NCI-H187 treated with DMSO at 0.1 percent for 48 hours (cell line): ENCODE measurements at places on chromosomes 11 and 22.
A peak's percentile ranks its signal among the peaks of the same experiment; 100 is the strongest.

GRCh38 chr22:32832174-32832573, 30.7 kb downstream of the TIMP3 start:
- no peak for DNase-seq

- DNase-seq: no peak
Measured at GRCh38 chr11:112412383-112412782, 151.7 kb upstream of the PLET1 start.

DNA sequence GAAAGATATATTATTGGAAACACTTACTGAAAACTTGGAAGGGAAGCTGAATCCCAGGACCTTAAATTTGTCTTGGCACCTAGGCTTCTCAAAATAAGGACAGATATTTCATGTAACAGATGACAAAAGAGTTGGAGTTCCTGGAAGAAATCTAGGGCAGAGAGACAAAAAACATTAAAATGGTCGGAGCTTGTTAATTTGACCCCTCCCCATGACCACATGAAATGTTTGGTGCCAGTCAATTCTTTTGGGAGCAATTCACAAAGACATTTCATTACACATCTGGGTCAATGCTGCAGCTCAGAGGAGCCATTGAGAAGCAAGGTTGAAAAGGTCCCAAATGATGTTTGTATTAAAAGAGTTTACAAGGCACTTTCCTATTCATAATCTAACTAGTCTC, 162.0 kb upstream of the GUCY1A2 start:
- no peak for DNase-seq

DNA sequence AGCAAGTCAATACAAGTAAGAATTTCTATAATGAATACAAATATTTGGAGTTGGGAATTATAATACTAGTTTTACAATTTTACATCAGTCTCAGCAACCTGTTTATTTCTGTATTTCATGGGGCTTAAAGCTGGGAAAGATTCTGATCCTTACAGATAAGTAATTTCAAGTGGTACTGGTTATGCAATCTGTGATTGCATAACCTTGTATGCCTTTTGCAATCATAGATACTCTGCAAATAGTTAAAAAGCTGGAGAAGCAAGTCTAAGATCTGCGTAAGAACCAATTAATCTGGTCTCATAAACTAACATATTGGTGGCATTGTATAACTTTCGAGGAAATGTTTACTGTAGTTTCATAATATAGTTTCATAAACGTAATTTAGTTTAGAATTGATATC, 198.3 kb upstream of the PGR start:
- no peak for DNase-seq

- DNase-seq: no peak
Measured at GRCh38 chr22:21718499-21718898, 17.1 kb downstream of the YPEL1 start.

GRCh38 chr11:106656646-106657045, 361.6 kb downstream of the GUCY1A2 start:
- DNase-seq: no peak

DNA sequence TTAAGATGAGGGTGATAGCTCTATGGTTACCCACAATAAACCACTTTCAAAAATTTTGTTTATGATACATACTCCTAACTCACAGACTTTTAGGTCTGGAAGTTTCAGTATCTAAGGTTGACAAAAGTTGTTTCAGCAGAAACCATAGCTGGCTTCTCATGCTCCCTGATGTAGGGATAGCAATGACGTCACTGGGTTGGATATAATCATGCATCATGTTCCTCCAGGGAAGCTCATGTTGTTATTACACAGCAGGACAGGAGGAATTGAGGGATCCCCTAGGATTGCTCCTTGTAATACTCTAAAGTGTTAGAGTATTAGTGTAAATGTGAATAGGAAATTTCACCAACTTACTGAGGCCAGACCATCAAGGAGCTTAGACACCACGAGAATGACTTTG, 23.6 kb downstream of the APOL3 start:
- DNase-seq: no peak

- no peak for DNase-seq
Measured at GRCh38 chr11:2363577-2364370, 13.3 kb upstream of the CD81 start.

DNA sequence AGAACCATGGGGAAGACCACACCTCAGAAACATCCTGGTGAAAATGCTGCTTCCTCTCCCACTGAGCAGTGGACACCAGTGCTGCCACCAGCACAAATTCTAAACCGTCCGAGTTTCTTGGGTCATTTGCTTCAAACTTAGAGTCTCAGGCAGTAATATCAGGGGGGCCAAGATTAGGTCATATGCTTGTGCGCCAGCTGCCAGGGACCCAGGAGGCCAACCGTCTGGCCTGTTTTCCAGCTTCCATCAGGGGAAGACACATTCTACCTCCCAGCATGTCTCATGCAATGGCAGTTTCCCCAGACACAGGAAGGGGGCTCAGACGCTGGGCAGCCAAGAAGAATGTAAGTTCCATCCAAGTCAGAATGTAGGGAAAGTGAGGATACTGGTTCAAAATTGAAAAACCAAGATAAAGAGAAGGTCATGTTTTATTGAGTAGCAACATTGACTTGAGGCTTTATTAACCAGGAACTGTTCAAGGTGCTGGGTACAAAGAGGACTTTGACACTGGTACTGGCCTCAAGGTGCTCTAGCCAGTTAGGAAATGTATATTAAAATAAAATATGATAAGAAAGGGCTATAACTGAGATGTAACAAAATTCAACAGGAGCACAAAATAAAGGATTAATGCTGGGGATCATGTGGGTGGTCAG, 59.7 kb upstream of the EED start:
- DNase-seq: no peak

DNA sequence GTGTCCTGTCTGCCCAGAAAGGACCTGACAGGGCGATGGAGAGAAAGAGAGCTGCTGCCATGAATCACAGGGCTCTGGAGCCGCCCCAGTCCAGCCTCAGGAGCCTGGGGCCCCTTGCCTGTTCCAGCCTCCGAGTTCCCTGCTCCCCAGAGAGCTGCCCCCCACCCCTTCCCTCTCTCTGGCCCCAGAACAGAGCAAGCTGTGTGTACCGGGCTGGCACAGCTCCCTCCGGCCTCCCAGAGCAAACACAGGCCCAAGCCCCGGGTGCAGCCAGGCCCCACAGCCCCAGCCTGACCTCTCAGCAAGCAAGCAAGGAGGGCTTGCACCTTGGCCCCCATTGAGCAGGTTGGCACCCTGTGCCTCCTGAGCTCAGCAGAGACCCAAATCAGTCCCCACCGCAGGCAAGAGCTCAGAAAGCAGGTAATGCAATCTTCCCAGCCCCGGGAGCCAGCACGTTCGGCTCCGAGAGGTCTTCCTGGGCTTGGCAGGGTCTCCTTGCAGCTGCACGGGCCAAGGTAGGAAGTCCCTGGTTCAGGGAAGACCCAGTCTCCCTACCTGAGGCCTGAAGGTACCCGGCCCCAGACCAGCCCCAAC, 1.4 kb downstream of the PACSIN3 start:
- DNase-seq: no peak

- DNase-seq: no peak
Measured at GRCh38 chr11:44831605-44832394, 105.0 kb downstream of the TSPAN18 start.

GRCh38 chr11:129322941-129323340, 52.7 kb upstream of the BARX2 start:
- no peak for DNase-seq

DNA sequence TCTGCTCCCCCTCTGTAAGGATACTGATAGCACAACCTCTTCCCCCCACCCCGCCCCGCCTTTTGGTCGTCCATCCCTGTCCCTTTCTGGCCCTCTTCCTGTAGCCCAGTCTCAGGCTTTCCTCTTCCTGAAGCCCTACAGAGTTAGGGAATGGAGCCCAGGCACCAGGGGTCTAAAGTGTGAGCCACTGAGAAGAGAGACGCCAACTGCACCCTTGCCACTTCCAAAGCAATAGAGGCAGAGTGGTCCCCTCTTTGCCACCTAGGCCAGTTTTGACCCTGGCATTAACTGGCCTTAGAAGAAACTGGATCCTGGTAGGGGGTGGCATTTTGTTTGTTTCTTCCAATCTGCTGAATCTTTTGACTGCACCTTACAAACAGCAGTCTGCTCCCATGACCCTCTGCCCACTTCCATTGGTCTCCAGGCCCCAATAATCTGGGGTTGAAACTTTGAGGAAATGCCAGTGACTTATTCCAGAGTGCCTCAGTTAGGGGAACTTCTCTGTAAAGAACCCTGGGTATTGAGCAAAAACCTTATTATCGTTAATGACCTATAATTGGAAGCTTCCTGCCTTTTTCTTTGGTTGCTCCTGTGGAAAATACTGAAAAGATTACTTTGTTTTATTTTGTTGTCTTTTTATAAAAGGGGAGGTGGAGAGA, 9.7 kb upstream of the GRK2 start:
- DNase-seq: no peak

DNA sequence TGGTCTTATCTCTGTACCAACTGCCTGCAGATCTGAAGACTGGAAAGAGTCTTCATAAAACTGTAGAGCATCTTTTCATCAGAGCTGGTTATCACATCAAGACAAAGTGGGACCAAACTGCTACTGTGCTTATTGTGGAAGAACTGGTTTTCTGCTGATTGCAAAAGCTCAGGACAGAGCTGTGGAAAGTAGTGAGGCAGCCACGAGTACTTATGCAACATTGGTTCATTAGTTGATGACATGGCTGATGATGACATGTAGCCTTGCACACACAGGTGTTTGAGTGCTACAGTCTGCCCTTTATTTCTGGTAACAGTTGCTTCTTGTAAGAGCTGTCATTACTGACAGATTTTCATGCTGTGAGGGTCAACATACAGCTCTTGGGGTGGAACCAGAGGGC, 185.4 kb upstream of the GUCY1A2 start:
- no peak for DNase-seq

DNA sequence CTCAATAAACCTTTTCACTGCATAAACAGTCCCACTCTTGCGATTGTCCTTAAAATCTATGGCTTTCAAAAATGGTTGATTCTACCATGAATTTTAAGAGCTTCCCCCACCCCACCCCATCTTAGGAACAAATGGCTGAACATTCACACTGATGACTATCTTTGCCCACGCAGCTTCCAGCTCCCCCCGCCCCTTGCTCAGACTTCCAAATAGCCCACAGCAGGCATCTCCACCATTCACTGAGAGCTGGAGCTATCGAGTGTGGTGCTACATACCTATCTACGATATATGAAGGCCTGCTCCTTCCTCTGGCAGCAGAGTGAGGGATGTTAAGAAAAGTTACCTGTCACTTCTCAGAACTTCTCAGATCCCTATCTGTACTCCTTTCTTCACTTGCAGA, 26.7 kb downstream of the EIF3F start:
- DNase-seq: no peak

DNA sequence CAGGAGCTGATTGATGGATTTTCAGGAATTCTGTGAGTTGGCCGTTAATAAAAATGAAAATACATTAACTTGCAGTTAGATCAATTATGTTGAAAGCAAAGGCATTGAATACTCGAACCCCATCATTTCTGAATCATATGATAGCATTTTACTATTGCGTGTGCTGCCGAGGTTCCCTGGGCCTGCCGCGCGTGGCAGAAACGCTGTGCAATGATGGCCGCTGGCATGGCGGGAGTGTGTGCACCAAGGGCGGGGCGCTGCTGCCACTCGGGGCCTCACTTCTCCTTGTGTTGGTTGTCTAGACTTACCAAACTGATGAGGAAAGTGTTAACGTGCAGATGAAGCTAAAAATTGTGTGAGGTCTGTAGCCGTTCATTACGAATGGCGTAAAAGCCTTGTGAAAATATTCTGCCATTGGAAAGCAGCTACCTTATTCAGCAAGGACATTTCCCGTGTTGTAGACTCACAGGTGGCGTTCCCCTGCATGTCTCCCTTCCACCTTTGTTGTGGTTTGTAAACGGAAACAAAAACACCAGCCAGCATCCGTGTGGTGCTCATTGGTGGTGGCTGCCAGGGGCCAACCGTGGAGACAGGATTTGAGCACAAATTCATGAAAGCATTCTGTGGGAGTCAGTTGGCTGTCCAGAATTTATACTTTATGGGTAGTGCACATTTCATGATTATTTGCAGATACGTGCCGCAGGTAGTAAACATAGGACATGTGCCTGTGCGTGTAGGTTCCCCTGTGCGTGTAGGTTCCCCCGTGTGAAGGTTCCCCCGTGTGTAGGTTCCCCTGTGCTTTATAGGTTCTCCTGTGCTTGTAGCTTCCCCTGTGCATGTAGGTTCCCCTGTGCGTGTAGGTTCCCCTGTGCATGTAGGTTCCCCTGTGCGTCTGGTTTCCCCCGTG, 5.9 kb upstream of the GRAMD4 start:
- DNase-seq: no peak

DNA sequence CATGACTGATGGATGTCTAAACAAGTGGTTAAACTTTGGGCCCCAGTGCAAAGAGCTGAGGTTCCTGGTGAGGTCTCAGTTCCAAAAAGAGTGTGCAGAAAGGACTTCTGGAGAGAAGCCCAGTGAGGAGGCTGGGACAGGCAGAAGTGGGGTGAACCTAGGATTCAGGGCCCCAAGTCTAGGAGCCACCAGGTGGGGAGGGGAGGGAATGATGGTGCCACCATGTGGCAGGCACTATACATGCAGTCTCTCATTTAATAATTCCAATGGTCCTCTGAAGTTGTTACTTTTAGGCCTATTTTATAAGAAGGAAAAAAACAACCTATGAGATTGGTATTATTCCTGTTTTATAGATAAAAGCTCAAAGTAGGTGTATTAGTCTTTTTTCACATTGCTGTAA, 102.0 kb downstream of the INSC start:
- no peak for DNase-seq

DNA sequence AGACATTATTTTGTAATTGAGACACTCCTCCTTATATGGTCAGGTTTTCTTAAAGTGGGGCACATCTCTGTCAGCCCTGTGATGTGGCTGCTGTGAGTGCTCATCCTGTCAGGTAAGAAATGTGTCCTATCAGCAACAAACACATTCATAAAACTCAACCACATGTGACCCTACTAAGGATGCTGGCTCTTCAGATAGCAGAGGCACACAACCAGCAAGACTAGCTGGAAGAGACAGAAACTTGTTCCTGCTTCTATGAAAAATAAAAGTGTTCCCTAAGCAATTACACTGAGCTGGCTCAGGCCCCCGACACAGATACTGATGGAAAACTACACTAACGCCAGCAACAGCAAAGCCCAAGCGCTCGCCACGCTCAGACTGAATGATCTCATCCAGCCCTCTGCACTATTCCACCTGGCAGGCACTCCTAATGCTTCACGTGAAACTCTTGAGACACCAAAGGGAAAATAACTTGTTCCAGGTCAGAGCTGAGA, 49.8 kb upstream of the CYP2D6 start:
- DNase-seq: peak; percentile 3

DNA sequence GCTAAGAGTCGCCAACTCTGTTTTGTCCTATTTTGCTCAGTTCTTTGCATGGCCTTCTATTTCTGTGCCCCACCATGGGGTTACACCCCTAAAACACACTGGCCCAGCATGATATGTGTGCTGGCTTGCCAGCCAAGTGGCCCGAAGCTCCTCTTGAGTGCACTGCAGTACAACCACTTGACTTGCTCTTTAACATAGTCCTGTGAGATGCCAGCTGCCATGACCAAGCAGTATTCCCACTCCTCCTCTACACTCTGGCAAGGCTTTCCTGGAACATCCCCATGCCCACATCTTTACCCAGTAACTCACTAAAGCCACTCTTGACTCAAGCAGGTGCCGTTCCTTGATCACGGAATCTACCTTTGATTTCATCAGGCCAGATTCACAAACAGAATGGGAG, 102.9 kb upstream of the GAL start:
- peak; percentile 26 for DNase-seq
